Thoracic aorta (tissue), 2 donors: ENCODE measurements at places on chromosomes 5 and 9. TPM values are rescaled to one million over a fixed set of nuclear protein-coding genes. Genes with fewer than 3 reads are reported as not detected.

BNC2 gene
- total RNA-seq, result 16.1 TPM

- no peak overlapping the region for H3K4me3 ChIP-seq
- no peaks in the 10 kb centered on the region for H3K4me1 ChIP-seq
- no peak overlapping the region for H3K27ac ChIP-seq
- no peak for DNase-seq
Observed at GRCh38 chr5:118447350-118447749, 541.0 kb downstream of the DTWD2 start.

C5orf58 gene
- not detected for total RNA-seq

SPATA31C1 gene
- total RNA-seq, result not detected

DNA sequence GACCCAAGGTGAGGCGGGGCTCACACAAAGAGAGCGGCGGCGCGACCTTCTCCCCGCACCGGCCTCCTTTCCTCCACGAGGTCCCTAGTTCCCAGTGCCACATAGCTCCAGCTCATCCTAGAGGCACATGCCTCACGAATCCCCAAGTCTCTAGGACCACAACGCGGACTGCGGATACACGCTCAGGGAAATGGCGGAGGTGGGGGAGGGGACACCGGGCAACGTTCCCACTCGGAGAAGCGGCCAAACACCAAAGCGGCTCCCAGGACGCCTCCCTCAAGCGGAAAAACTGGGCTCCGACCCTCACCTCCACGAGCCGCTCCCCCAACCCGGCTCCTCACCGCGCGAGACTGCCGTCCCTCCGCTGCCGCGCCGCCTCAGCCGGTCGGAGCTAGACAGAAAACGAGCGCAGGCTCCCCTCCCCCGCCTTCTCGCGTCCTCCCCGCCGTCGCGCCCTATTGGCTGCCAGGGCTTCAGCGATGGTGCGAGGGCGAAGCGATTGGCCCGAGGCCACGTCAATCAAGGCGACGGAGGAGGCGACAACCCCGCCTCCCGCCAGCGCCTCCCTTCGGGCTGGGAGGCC lies at the start of gene HNRNPK:
TSS of gene HNRNPK (minus strand) at position 404 of the 583 bp plus-strand sequence. CDS start 1,963 bp downstream, outside the sequence.
- peak; percentile 93 for DNase-seq
- H3K27me3 ChIP-seq, result no peaks in the 10 kb centered on the region
- peaks cover 24% of the 10 kb centered on the region for H3K4me1 ChIP-seq
- H3K36me3 ChIP-seq, result peaks cover 11% of the 10 kb centered on the region
- H3K27ac ChIP-seq, result peak within 1 kb of the TSS; percentile 90
- peak within 1 kb of the TSS; percentile 97 for H3K4me3 ChIP-seq

DNA sequence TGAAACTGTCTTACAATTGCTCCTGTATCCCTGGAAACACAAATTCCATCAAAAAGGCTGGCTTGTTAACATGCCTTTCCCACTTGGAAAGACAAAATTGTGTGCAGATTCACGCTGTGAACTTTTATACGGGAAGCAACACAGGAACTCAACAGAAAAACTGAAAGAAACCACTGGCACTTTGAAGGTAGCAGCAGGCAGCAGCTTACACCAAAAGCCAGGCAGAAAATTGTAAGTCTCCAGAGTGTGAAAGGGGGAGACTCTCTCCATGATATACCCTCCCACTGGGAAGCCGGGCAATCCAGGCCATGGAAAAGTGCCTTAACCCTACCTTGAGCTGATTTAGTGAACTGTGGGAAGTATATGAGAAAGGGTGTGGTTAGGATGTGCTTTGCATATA lies 943.7 kb downstream of the CDH18 start:
- no peaks in the 10 kb centered on the region for H3K36me3 ChIP-seq
- no peak overlapping the region for H3K27ac ChIP-seq
- DNase-seq, result no peak
- no peaks in the 10 kb centered on the region for H3K4me1 ChIP-seq

DNA sequence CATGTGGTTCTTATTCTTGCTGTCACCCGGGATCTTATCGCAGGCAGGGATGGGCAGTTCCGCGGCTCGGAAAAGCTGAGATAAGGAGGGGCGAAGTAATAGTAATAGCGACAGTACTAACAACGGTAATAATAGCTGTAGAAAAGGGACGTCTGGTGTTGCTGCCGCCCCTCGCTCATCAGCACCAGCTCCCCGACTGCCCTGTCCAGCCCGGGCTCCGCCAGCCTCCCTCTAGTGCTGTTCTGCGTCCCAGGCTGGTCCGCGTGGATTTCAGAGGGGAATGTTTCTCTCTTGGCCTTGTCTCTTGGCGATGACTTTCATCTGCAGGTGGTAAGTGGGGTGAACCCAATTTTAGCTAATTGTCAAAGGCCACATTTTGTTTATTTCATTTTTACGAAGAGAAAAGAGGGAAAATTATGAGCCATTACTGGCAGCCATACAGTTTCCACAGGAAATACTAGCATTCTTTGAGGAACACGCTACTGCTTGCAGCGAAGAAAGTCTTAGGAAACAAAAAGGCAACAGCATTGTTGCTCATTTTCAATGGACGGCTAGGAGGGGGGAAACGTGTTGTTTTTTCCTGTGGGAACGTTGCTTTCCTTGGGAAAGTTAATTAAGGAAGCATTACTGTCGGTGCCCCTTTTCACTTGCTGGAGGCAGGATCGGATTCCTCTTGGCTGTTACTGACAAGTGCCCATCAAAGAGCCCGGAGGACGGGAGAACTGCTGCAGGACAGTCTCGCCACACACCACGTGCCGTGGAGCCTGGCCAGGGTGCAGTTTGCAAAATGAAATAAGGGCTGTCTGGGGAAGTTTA lies 762 bp downstream of the SNCAIP start:
- DNase-seq, result no peak
- no peaks in the 10 kb centered on the region for H3K27me3 ChIP-seq
- peaks cover 3% of the 10 kb centered on the region for H3K4me1 ChIP-seq
- no peaks in the 10 kb centered on the region for H3K36me3 ChIP-seq
- H3K27ac ChIP-seq, result peak overlapping the region; percentile 62

GRCh38 chr5:96946381-96946780 lies 10.5 kb downstream of the LNPEP start:
- H3K4me3 ChIP-seq, result no peak overlapping the region
- no peak for DNase-seq
- H3K4me1 ChIP-seq, result peaks cover 14% of the 10 kb centered on the region
- no peaks in the 10 kb centered on the region for H3K36me3 ChIP-seq
- H3K27ac ChIP-seq, result no peak overlapping the region

- no peaks in the 10 kb centered on the region for H3K27me3 ChIP-seq
- peaks cover 3% of the 10 kb centered on the region for H3K36me3 ChIP-seq
- no peak for DNase-seq
- H3K27ac ChIP-seq, result no peak overlapping the region
Observed at GRCh38 chr5:158780656-158781237, 319.0 kb downstream of the EBF1 start.

DNA sequence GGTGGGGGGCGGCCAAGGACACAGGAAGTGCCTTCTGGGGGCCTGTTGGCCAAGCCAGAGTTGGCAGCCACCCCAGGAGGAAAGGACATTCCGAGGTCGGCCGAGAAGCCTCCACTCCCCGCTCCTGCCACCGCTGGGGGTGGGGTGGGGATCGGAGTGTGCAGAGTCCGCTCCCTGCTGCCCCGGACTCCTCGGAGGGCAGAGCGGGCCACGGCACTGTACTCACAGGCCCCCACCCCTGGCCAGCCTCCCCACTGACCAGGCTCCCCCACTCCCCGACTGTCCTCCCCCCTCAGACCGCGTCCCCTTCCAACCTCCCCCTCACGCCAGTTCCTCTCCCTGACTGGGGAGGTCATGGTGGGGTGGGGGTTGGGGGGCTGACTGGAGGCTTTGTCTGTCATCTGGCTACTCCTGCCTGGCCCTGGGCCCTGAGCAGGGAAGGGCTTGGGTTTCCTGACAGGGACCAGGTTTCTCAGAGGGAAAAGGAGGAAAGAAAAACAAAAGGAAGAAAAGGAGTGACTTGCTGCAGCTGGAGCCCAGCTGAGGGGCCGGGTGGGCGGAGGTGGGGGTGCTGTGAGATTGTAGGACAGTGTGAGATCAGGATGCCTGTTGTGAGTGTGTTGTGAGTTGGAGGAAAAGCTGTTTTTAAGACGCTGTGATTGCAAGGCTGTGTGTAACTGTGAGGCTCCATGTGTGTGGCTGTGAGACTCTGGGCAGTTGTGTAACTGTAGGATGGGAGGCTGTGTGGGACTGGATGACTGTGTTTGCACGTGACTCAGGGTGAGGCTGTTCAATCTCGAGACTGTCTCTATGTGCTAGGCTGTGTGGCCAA lies 29.7 kb downstream of the CNTFR start:
- H3K4me1 ChIP-seq, result peaks cover 18% of the 10 kb centered on the region
- no peaks in the 10 kb centered on the region for H3K36me3 ChIP-seq
- H3K27me3 ChIP-seq, result no peaks in the 10 kb centered on the region
- no peak for DNase-seq

DMRT3 gene
- total RNA-seq, result 0.28 TPM

PCDHGA12 gene
- 16.2 TPM for total RNA-seq

DNA sequence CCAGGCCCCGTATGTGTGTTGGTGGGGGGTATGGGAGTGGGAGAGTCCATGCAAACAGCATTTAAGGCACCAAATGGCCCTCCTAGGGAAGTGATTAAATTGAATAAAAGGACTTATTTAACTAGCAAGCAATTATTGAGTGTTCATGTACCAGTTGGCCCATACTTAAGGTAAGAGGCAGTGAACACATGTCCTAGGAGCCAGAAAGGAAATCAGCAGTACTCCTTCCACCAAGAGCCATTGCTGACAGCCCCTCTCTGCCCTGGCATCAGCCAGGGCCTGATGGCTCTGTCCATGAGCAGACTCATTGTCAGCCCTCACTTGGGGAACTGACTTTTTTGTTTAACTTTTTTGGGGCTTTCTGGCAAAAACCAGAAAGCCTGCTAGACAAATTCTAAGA lies 10.4 kb upstream of the SHROOM1 start:
- no peak for DNase-seq
- no peak overlapping the region for H3K4me3 ChIP-seq
- no peak overlapping the region for H3K27ac ChIP-seq
- no peaks in the 10 kb centered on the region for H3K36me3 ChIP-seq
- H3K27me3 ChIP-seq, result no peaks in the 10 kb centered on the region

SPRY4 gene
- total RNA-seq, result 136 TPM

DNA sequence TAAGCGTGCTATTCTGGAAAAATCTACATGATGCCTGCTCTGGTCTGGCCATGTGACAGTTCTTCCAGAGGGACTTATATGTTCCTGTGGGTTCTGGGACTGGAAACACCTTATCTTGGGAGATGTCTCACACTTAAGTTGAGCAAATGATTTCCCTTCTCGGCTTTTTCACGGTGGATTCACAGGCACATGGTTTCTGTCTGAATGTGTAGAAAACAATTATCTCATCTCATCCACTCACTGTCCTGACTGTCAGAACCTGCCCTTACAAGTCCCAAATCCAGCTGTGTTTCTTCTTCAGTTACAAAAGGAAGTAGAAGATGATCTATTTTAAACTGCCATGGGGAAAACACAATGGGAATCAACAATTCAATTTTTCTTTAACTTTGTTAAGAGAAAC lies 184.0 kb downstream of the SYK start:
- no peak for DNase-seq
- H3K27me3 ChIP-seq, result no peaks in the 10 kb centered on the region
- H3K4me3 ChIP-seq, result no peak overlapping the region
- H3K4me1 ChIP-seq, result no peaks in the 10 kb centered on the region
